ENCODE measurements at places on chromosomes 2 and 18.

DNA sequence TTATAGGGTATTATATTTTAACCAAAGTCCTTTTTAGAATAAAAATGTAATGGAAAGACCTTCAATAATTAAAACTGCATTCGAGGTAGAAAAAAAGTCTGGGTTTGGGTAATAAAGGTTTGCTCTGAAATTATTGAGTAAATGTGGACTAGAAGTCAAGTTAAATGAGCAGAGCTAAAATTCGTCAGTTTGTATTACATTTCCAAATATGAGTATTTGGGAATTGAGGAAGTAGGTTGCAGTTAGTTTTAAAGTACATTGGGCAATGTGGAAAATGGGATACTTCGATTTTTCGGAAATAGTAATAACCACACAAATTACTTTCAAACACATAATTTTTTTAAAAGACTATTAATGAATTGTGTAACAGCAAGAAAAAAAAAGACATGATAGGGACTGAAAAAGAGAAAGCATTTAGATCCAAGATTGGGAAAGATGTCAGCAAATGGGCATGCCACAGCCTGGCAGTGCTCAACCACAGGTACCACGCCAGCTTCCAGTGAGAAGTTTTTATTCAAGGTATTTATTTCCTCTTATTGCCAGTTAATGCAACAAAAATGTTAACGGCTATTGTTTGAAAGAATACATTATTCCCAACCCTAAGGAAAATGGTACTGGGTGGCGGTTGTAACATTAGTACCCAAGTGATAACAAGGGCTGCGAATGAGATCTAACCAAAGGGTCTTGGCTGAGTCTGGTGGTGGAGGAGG is 50.0 kb downstream of the TTC39C start:
- DNase-seq = no peak

- DNase-seq = no peak
Observed at GRCh38 chr18:44651918-44652572, 28.6 kb upstream of the SETBP1 start.

DNA sequence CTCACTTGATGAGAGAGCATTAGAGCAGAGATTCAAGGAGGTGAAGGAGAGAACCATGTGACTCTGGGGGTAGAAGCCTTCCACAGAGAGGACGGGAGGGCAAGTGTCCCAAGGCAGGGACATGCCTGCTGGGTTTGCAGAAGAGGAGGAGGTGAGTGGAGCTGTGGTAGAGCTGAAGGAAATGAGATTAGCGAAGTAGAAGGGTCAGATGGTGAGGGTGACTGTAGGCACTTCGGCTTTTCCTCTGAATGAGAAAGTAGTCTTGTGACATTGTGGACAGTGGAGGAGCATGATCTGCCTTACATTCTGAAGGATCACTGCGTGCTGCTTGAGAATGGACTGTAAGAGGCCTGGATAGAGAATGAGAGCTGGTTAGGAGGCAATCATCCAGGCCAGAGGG is 126.0 kb downstream of the NXPH2 start:
- DNase-seq = no peak

DNA sequence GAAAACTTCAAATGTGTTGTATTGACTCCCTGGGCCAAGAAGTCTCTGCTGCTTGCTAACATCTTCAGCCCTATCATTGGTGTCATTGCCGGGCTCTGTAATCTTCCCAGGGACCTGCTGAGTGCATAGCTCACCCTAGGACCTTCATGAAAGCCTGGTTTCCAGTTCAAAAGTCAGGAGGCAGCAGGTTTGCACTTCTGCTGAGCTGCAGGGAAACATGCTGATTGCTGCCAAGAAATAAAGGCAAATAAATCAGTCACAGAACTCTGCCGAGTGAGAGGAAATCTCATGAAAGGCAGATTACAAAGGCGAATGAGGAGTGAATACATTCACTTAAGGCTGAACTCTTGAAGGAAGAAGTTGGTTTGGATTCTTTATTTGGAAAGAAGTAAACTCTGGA is 1947.6 kb upstream of the CELF4 start:
- DNase-seq = no peak

DNA sequence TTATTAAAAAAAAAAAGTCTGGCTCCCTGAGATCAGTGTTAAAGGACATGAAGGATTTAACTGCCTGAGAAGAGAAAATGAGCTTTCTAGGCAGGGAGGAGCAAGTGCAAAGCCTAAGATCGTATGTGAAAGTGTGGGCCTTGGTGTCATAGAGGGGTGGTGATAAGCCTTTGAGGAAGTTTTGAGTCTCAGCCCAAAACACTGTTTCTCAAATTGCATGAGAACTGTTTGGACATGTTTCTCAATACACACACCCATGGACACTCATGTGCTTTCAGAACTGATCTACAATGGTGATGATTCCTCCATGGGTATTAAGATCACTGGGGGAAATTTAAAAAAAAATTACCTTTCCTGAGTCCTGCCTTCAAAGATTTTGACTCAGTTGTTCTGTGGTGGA is 336.7 kb upstream of the RND3 start:
- DNase-seq = no peak

DNA sequence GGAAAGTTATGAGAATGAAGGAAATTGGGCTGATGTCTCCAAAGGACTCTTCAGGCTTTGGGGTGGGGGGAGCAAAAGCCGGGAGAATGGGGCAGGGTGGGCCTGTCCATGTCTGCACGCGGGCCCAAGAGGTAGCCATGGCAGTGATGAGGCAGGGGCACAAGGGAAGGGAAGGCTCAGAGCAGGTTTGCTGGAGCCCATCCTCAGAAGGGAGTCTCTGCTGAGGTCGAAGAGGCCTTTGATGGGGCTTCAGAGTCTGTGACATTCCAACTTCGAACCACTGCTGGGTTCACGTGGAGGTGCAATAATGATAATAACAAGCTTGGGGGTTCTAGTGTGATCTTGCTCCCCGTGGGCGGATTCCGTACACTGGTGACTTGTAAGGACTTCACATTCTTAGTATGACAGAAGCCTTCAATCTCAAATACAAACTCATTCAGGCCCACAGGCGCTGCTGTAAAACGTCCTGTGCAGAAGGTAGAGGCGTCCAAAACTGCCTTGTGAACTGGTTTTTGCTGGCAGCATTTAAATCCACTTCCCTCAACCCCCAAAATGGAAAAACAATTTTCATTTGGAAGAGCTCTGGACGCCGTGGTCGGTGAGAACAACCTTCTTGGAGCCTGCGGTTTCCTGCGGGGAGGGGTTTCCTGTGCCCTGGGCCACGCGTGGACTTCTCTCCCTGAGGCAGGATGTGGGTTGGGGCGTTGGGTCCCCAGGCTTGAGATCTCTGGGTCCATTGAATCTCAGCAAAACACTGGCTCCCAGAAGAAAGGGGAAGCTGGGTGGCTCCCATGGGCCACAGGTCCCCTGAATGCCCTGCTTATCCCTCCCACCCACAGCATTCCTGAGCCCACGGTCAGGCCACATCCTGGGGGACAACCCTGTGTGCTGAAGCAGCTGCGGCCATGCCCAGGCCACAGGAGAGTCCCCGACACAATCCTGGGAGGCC is 151.0 kb downstream of the TPO start:
- DNase-seq = no peak

GRCh38 chr2:218878486-218878885 is 2.2 kb upstream of the WNT10A start:
- no peak for DNase-seq

- no peak for DNase-seq
Observed at GRCh38 chr2:96529376-96530143, 7.0 kb upstream of the ARID5A start.

DNA sequence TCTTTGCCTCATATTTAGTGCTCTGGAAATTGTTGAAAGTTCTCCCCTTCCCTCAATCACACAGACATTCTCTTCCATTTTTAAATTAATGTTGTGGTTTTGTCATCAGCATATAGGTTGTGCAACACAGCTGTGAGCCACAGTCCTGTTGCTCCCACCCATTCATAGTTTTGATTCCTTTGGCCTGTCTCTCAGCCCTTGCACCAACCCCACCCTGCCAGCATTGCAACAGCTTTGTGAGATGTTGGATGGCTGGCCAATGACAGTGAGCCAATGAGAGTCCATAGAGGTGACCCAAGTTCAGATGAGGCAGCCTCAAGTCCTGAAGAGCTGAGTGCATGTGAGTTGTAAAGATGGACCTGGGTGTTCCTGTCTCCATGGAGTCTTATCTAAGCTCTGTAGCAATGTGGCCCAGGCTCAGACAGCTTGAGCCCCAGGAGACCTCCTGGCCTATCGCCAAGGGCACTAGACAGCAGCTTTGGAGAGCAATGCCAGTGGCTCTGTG is 775.5 kb downstream of the RNF144A start:
- DNase-seq = peak; percentile 86

GRCh38 chr18:9184998-9185613 is 48.5 kb downstream of the ANKRD12 start:
- no peak for DNase-seq

DNA sequence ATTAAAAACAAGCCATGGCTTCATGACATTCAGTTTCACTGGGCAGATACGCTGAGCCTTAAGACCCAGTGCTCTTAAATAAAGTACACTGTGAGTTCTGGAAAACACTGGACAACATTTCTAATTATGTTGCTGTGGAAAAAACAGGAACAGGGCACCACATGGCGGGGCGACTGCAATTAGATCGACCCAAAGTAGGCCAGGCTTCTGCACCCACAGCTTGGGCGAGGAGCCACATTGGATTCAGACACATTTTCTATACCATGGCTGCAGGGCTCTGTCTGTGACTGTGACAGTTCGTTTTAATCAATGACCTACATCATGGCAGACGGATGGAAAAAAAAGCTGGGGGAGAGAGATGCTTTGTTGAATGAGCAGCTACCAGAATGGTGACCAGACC is 227.2 kb upstream of the HS6ST1 start:
- no peak for DNase-seq

DNA sequence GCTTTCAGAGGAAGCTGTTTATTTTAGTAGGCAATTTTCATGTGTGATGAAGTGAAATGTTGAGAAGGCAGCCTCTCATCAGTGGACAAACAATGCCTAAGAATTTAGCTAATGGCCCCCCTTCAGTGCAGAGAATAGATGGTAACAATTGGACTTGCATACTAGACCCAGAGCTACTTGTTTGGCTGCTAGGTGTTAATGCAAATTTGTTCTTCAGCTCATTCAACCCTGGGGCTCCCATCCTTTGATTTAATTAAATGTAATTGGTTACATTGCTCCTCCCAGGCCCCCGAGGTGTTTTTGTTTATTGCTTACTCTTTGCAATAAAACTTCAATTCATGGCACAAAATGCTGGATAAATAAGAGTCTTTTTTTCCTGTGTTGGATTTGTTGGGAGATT is 68.6 kb downstream of the CAMKMT start:
- no peak for DNase-seq

DNA sequence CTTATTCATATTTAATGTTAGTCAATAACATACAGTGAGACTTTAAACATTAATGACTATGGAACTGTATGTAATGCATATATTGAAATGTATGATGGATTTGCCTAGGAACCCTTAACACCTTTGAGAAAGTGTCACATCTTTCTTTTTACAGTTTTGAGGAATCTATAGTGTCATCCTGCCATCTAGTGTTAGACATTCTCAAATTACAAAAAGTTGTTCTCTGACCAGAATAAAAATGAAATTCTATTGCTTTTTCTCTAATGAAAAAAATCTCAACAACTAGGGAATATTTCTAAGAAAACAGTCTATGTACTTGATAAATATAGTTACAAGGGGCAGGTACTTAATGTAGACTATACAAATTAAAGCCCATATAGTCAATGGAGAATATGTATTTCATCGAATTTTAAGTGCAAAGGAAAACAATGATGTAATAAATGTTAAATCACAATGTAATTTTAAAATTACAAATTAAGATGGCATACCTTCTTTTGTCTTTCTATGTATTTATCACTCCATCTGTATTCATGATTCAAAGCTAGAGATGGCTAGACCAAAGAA is 5.1 kb upstream of the CALCRL start:
- DNase-seq = no peak

DNA sequence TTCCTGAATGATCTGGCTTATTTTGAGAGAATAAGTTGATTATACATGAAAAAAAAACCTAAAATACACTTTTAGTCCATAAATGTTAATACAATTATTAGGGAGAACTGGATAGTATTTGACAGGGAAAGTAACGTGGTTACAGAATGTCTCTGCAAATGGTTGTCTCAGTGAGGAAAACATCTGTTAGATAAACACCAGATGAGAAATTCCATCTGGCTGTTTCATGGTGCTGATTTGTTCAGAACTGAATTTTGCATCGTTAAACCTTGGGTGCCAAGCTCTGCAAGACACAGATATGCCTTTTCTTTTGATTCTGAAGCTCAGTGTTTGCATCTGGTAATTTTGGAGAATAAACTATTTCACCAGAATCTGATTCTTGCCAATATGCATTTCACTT is 90.4 kb downstream of the SCN3A start:
- peak; percentile 3 for DNase-seq

GRCh38 chr2:41031282-41031681 is 579.4 kb upstream of the SLC8A1 start:
- DNase-seq = no peak

DNA sequence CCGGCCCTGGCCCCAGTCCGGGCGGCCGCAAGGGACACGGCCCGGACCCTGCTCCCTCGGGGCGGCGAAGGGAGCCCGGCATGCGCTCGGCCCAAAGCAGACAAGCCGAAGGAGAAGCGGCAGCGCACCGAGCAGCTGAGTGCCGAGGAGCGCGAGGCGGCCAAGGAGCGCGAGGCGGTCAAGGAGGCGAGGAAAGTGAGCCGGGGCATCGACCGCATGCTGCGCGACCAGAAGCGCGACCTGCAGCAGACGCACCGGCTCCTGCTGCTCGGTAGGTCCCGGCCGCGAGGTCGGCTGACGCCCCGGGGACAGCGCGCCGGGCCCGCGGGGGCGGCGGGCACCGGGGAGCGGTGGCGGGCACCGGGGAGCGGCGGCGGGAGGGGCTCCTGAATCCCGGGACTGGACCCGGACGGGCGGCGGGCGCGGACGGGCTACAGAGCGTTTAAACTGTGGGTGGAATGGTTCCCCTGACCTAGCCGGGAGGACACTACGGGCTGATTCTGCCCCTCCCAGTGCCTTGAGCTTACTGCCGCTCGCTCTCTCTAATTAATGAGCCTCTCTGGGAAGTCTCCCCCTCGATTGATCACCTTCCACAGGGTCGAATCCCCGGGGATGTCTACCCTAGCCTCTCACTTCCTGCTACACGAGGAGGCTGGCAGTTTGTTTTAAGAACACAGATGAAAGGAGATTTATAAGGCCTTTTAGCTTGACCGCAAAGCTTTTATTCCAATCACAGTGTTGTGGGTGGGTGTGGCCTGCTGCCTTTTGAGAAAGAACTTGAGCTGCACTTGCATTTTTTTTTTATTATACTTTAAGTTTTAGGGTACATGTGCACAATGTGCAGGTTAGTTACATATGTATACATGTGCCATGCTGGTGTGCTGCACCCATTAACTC is 853 bp downstream of the GNAL start:
- DNase-seq = no peak

DNA sequence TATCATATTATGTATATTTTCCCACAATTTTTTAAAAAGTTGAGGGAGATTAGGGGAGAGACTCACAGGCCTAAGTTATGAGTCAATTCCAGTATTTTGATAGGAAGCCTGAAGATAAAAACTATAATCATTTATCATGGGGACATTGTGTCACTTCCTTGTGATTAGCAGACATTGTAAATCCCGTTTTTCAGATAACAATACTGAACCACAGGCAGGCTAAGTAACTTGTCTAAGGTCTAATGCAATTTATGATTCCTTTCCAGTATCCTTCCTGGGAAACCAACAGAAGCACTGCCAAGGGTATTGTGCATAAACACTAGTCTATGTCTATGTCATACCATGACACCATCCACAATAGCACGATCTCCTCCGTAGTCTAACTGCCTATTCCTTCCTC is 235.2 kb upstream of the PIK3C3 start:
- DNase-seq = no peak
